ENCODE measurements at places on chromosomes 7 and 10. TPM values are rescaled to one million over a fixed set of nuclear protein-coding genes. Genes with fewer than 3 reads are reported as not detected.

FERD3L gene
- total RNA-seq = not detected

UBN2 gene
- total RNA-seq = 21.3 TPM

CCNJ gene
- 23.5 TPM for total RNA-seq

OR6B1 gene
- not detected for total RNA-seq

DNA sequence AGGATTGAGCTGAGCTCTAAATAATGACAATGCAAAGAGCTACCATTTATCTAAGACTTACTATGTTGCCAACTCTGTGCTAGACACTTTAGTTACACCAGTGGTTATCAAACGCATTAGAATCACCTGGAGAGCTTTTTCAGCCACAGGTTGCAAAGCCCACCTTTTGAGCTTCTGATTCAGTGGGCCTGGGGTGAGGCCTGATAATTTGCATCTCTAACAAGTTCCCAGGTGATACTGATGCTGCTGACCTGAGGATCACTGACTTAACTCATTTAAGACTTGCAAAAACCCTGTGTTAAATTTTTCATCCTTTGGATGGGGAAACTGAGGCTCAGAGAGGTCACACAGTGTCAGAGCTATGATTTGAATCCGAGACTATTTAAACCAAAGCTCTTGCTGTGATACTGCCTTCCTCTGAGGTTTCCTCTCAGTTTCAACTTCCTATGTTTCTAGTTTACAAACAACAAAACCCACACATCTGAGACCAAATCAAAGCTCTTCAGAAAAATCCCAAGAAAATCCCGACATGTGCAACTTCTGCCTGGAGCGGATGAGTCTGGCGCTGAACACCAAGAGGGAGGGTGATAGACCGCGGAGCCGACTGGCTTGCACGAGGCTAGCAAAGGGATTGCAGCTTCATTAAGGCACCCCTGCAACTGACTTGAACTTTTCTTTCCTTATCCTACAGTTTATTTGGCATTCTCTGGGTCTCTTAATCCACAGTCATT, 124.9 kb downstream of the CYP26A1 start:
- no peak overlapping the region for H3K4me3 ChIP-seq
- no peaks in the 10 kb centered on the region for H3K4me1 ChIP-seq
- H3K36me3 ChIP-seq = no peaks in the 10 kb centered on the region
- H3K27me3 ChIP-seq = no peaks in the 10 kb centered on the region
- DNase-seq = no peak

All from Caco-2 (cell line).